ENCODE measurements at places on chromosomes 16 and 17. TPM values are rescaled to one million over a fixed set of nuclear protein-coding genes. Genes with fewer than 3 reads are reported as not detected.

The PNMT gene
- total RNA-seq: not detected

The ASPHD1 gene
- 2.2 TPM for total RNA-seq

The HEXIM2 gene
- total RNA-seq: 1.4 TPM

The ARHGAP44 gene
- 24.6 TPM for total RNA-seq

DNA sequence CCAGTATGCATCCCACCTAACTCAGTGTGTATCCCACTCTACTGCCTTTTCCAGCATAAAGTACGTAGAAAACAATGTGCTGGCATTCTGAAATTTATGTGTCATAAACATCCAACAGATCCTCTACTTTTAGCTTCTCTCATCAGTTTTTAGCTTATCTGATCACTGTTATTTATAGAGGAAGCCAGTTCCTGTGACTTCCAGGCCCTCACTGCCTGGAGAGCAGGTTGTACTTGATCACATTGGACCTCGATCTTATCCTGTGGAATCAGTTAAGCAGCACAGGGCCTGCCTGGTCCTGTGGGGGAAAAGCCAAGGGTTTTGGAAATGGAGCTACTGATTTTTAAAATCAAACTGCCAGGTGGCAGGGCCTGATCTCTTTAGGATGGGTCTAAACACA lies 30.8 kb downstream of the PRSS54 start:
- no peak for DNase-seq
- H3K27ac ChIP-seq: no peak overlapping the region
- no peaks in the 10 kb centered on the region for H3K27me3 ChIP-seq
- peaks cover 14% of the 10 kb centered on the region for H3K4me1 ChIP-seq
- H3K4me3 ChIP-seq: no peak overlapping the region
- H3K36me3 ChIP-seq: no peaks in the 10 kb centered on the region

DNA sequence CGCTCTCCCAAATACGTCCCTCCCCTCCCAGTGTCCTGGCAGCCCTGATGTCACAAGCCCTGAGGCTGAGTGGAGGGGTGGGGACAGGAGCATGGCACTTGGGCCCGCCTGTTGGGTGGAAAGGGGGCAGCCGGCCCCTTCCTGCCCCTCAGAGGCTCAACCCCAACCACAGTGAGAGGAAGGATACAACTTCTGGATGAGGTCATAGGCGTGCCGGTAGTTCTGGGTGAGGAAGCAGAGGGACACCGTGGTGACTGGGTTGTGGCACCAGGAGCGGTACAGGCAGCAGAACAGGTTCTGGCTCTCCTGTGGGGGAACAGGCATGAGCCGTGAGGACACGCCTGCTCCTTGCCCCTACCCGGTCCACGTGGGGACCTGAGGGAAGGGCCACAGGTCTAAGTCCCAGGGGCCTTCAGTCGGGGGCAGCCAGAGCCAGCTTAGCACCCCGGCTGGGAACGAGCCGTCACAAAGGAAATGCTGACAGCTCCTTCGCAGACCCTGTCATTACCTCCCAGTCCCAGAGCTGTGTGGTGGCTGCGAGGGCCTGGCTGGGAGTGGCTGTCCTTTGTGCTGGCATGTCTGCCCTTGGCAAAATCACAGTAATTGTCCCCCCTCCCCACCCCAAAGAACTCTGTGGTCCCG lies 11.2 kb upstream of the MTSS2 start:
- H3K4me3 ChIP-seq: no peak overlapping the region
- no peak overlapping the region for H3K27ac ChIP-seq
- no peaks in the 10 kb centered on the region for H3K27me3 ChIP-seq
- H3K36me3 ChIP-seq: no peaks in the 10 kb centered on the region
- H3K4me1 ChIP-seq: no peaks in the 10 kb centered on the region

- H3K27ac ChIP-seq: no peak overlapping the region
- no peaks in the 10 kb centered on the region for H3K36me3 ChIP-seq
- no peaks in the 10 kb centered on the region for H3K4me1 ChIP-seq
- peaks cover 4% of the 10 kb centered on the region for H3K27me3 ChIP-seq
- no peak for DNase-seq
These were observed 131.1 kb upstream of the RPL38 start for GRCh38 chr17:74072340-74072739.

DNA sequence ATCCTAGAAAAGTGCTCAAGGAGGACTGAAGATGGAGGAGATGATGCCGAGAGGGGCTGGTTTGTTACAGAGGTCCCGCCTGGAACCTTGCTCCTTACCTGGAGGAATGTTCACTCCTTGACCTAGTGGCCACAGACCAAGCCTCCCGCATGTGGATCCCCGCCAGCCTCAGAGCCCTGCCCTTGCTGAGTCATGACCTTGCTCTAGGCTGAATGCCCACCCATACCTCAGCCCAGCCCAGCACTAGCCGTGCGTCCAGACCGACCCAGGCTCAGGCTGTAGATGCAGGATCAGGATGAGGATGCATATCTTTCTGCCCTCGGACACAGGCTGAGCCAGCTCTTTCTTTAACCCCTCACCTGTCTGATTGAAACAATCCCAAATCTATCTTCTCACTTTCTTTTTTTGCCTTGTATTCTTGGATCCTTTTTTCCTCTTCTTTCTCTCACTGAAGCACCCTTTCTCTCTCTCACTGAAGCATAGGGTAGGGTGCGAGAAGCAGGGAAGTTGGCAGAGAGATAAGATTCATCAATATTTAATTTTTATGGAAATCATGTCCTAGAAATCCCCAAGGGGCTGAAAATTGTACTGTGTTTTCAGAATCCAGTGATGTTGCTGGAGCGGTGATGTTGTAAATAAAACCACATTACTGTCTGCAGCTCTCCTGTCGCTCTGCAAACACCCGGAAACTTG lies 34.9 kb downstream of the WSCD1 start:
- no peak for DNase-seq
- no peaks in the 10 kb centered on the region for H3K4me1 ChIP-seq
- no peak overlapping the region for H3K4me3 ChIP-seq

DNA sequence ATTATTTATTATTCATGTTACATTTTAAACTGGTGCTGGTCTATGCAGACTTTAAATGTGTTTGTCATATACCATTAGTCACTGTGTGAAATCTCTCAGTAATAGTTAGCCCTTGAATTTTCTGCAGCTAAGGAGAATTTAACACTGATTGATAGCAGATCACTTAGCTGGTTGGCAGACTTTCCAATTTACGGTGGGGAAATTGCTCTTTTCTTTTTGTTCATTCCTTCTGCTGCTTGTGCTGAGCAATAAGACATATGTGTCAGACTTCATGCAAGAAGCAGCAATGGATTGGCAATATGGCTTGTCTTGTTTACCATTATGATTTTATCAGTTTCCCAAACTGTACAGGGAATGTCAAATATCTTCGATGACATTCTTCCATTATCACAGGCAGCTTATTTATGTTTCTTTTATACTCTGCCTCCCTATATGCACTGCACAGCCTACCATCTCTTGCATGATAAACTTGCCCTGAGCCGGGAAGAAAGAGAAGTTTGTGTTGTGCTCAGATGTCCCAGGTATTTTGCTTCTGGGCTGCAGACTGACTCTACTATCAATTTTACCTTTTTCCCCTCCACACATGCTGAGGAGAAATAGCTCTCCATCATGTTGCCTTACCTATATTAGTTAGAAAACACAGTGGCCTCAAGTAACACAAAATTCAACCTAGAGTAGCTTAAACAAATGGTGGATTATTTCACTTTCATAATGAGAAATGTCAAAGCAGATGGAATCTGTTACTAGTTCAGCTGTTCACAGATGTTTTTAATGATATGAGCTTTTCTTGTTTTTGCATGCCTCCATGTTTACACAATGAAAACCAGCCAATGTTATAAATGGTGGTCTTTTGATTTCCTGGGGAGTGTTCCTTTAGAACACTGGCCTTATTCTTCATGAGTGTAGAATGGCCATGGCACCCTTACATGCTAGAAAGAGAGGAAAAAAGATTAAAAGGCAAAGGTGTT lies 968.1 kb upstream of the GOT2 start:
- H3K4me3 ChIP-seq: no peak overlapping the region
- H3K27me3 ChIP-seq: no peaks in the 10 kb centered on the region
- DNase-seq: no peak
- H3K36me3 ChIP-seq: no peaks in the 10 kb centered on the region
- H3K4me1 ChIP-seq: no peaks in the 10 kb centered on the region

GRCh38 chr17:20120836-20121235 lies 111.7 kb downstream of the SPECC1 start:
- H3K27ac ChIP-seq: no peak overlapping the region
- no peak for DNase-seq
- no peak overlapping the region for H3K4me3 ChIP-seq
- H3K4me1 ChIP-seq: no peaks in the 10 kb centered on the region
- H3K27me3 ChIP-seq: no peaks in the 10 kb centered on the region

- H3K4me1 ChIP-seq: no peaks in the 10 kb centered on the region
- no peaks in the 10 kb centered on the region for H3K27me3 ChIP-seq
- no peak overlapping the region for H3K4me3 ChIP-seq
- no peak for DNase-seq
These were observed 4.0 kb downstream of the CD300H start for GRCh38 chr17:74563358-74563757.

DNA sequence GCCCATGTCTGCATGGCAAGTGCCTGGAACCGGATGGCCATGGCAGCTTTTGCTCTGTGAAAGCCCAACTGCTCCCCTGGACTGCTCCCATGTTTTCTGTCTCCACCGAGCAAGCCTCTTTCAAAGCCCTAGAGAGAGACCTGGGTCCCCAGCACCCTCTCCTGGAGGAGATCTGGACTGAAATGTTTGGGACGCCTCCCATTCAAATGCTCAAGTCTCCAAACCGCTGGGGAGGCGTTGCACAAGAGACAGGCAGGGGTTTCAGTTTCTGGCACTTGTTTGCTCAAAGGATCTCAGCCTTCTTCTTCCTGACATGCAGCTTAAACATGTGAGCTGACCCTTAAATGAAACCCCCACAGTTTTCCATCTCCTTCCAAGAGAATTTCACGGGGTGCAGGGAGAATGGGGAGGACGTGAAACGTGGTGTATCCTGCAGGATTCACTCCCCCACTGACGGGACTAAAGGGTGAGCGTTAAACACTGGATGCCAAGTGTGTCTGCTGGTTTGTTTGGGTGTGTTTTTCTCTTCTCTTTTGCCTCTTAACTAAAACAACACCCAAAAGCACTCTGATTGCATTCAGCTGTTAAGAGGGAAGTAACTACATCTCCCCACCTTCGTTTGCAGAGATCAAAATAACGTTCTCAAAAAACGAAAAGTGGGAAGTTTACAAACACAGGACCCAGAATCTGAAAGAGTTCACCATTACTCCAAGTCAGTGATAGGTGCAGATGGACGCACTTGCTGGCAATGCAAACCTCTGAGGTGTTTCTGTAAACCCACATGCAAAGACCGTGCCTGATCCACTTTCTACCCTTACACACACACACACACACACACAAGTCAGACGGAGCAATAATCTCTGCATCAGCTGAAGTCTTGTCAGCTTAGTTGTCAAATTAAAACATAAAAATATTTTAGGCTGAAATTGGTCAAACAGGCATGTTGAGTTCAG lies 256.9 kb downstream of the C16orf95 start:
- no peak for DNase-seq
- H3K27ac ChIP-seq: no peak overlapping the region
- H3K4me1 ChIP-seq: peaks cover 9% of the 10 kb centered on the region

GRCh38 chr17:2082003-2082781 lies 27.3 kb downstream of the HIC1 start:
- H3K4me1 ChIP-seq: peaks cover 16% of the 10 kb centered on the region
- H3K4me3 ChIP-seq: no peak overlapping the region
- no peak for DNase-seq
- no peak overlapping the region for H3K27ac ChIP-seq

DNA sequence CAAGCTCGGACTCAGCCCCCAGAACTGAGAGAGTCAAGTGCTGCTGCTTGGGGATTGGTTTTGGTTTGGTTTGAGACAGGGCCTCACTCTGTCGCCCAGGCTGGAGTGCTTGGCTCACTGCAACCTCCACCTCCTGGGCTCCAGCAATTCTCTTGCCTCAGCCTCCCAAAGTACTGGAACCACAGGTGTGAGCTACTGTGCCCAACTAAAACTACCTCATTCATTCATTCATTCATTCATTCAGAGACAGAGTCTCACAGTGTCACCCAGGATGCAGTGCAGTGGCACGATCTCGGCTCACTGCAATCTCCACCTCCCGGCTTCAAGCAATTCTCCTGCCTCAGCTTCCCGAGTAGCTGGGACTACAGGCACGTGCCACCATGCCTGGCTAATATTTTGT lies 24.7 kb downstream of the UNKL start:
- no peak overlapping the region for H3K4me3 ChIP-seq
- no peaks in the 10 kb centered on the region for H3K36me3 ChIP-seq
- H3K27me3 ChIP-seq: no peaks in the 10 kb centered on the region
- H3K27ac ChIP-seq: no peak overlapping the region

Measured in Karpas-422 (cell line).